ENCODE measurements at places on chromosomes 7 and 10.

DNA sequence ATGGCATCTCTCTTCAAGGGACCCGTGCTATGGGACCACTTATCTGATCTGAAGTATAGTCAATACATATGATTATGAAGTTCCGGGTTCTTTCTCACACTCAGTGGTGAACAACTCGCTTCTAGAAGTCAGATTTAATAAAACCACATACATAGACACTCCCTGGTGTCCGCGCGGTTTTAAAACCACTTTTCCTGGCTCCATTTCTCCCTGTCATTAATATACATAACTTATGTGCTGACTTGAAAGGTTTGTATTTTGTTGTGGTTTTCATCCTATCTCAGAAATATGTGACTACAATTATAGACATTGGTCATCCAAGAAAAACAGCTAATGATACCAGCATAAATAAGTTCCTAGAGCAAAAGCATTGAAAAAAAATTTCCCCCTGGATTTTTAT is 34.0 kb downstream of the SVIL start:
- DNase-seq = no peak

DNA sequence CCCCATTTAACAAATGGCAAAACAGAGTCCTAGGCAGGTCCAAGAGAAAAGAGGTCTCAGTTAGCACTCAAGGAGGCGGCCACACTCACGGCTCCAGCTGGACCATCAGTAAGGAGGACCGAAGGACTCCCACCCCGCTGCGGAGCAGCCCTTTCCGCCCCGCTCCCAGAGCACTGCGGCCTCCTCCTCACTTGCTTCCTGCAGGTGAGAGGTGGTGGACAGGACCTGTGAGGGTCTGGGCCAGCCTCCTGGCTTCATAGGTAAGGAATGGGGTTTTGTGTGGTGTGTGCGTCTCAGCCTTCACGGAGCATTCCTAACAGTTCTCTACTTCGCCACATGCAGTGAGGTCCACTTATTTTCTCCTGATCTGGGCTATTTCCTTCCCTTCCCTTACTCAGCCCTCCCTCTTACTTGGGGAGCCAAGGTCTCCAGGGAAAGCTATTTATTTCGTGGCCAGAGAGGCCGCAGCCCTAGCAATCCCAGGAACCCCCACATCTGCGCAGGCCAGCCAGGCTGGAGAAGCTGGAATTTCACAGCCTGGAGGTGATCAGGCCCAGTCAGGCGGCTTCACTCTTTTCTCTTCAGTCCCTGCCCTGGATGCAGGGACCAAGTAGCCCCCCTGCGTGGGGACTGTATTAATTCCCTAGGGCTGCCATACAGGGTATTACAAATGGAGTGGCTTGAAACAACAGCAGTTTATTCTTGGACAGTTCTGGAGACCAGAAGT is 45.9 kb downstream of the ZNF783 start:
- no peak for DNase-seq

DNA sequence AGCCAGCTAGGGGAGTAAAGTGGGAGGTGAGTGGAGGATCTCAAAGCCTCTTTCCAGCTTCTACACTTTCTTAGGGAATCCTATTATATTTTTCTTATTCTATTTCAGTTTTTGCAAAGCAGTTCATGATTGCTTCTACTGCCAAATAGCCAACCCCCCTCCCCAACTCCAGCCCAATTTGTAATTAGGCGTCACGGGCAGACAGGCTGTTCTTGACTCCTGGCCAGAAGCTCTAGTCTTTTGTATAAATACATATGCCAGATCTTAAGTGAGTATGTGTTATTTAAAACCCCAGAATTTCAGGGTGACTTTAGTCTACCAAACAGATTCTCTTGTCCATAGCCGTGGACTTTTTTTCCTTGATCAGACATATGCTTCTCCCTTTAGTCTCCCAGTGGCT is 255.2 kb downstream of the BUB3 start:
- DNase-seq = no peak

GRCh38 chr7:257647-257992 is 32.4 kb upstream of the FOXL3 start:
- DNase-seq = no peak

DNA sequence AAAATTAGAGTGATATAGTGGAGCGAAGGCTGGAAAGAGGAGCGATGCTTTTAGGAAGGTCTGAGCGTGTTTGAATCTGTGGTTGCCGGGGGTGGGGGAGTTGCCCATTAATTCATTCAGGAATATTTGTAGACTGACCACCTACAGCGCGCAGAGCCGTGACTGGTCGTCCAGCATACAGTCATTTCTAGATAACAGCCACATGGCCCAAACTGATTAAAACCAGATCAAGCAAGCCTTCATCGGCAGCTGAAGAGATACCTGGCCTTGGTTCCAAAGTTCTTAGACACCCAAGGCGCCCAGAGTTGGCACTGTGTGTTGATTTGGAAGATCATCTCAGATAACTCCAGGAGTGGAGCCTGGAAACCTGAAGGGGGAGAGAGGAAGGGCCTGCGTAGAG is 1.7 kb downstream of the PROSER2 start:
- no peak for DNase-seq

- DNase-seq = no peak
Observed at GRCh38 chr7:73680501-73680900, 2.8 kb downstream of the DNAJC30 start.

DNA sequence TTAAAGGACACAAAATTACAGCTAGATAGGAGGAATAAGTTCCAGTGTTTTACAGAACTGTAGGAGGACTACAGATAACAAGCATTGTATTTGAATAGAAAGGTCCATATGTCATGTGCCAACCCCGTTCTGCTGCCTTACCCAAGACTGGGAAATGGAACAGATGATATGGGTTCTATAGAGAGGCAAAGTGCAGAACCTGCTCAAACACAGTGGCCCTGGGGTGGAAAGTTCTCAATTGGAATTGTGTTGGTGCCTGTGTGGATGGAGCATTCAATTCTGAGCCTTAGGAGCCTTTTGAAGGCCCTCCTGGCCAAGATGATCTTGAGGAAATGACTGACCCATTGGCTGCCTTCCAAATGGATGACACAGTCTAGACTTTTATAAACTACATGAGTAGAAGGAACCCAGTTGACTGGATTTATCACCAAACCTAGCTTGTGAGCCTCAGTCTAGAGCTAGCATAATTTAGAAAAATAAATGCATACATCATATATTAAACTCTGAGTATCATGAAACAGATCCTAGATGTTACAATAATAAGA is 4.1 kb upstream of the PRSS1 start:
- DNase-seq = no peak

- DNase-seq = no peak
Observed at GRCh38 chr10:36224431-36224985, 582.4 kb upstream of the FZD8 start.
